Placental epithelial cell (primary cell): ENCODE measurements at places on chromosomes 11 and 22. TPM values are rescaled to one million over a fixed set of nuclear protein-coding genes. Genes with fewer than 3 reads are reported as not detected.

Gene P4HA3
- total RNA-seq: under 0.01 and 1.1 TPM in 2 replicates

Gene POU2AF1
- not detected in 2 replicates for total RNA-seq

Gene CREB3L1
- total RNA-seq: 46.0 and 51.4 TPM in 2 replicates

Gene SLC22A6
- not detected in 2 replicates for total RNA-seq

Gene IFITM1
- total RNA-seq: 2.4 TPM in 1 of 2 replicates, not detected in the other
